T-helper 17 cell (primary cell): ENCODE measurements at places on chromosomes 1 and 21.

DNA sequence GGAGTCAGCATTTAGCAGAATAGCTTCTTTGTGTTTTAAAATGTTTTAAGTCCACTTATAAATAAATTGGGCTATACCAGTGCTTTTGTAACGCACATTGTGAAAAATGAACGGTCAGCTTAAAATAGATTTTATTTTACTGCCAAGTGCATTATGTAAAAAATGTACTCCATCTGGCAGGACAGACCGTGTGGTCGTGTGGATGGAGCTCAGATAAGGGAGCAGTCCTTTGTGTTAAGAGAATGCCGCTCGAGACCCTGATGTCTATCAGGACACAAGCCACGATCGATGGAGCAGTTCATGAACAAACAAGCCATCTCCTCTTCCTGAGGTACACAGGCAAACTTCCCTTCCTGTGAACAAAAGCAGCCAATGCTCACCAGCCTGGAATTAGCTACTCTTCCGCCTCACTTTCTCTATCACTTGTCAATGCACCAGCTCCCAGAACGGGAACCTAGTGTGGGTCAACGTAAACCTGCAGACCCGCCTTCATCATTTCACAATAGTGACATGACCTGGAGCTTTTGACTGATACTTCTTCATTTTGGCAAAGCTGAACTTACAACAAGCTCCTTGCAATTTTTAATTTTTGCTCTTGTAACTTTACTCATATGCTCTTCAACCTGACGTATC, 243.5 kb downstream of the TGFB2 start:
- no peak for DNase-seq

DNA sequence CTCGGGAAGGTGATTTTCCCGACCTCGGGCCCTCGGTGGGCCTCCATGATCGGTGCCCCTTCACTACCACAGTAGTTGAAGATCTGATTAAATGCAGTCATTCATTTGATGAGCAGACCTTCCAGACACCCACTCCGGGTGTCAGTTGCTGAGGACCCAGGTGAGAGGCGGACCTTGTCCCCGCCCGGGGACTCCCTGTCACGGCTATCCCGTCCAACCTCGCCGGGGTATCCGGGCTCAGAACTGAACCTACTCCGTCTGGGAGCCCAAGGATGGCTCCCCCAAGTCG, 22.6 kb downstream of the RNU1-3 start:
- DNase-seq: no peak

DNA sequence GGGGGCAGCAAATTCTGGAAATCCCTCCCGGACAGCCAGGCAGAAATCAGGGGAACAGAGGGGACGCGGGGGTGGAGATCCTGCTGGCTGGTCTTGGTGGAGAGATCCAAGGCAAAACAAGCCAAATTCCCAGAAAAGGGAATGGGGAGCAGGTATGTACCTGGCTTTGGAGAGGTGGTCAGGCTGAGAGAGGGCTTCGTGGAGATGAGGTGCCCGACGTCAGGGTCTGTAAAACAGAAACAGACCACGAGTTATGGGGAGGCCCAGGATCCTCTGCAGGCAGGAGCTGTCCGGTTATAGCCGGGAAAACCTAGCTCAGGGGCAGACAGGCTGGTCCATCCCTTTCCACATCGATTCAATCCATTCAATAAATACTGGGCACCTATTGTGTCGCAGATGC, 4.4 kb downstream of the CLEC20A start:
- no peak for DNase-seq

- DNase-seq: no peak
These were observed 180.6 kb upstream of the EDN2 start for GRCh38 chr1:41664861-41665640.

GRCh38 chr1:247324204-247324787, 7.4 kb downstream of the ZNF496 start:
- no peak for DNase-seq

DNA sequence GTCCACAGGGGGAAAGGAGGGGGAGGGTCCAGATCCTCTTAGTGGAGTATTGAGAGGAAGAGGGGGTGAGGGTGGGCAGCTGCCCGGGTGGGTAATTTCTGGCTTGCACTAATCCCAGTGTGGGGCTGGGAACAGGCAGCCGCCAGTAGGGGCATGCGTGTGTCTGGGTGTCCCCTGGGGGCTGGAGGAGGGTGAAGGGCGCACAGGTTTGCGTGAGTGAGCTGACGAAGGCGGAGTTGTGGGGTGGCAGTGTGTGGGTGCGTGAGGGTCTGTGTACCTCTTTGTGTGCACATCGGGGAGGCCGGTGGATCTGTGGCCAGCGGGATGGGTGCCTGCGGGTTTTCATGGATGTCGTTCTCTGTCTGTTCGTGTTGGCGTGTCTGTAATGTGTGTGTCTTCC, 97.3 kb downstream of the PAX7 start:
- DNase-seq: no peak

DNA sequence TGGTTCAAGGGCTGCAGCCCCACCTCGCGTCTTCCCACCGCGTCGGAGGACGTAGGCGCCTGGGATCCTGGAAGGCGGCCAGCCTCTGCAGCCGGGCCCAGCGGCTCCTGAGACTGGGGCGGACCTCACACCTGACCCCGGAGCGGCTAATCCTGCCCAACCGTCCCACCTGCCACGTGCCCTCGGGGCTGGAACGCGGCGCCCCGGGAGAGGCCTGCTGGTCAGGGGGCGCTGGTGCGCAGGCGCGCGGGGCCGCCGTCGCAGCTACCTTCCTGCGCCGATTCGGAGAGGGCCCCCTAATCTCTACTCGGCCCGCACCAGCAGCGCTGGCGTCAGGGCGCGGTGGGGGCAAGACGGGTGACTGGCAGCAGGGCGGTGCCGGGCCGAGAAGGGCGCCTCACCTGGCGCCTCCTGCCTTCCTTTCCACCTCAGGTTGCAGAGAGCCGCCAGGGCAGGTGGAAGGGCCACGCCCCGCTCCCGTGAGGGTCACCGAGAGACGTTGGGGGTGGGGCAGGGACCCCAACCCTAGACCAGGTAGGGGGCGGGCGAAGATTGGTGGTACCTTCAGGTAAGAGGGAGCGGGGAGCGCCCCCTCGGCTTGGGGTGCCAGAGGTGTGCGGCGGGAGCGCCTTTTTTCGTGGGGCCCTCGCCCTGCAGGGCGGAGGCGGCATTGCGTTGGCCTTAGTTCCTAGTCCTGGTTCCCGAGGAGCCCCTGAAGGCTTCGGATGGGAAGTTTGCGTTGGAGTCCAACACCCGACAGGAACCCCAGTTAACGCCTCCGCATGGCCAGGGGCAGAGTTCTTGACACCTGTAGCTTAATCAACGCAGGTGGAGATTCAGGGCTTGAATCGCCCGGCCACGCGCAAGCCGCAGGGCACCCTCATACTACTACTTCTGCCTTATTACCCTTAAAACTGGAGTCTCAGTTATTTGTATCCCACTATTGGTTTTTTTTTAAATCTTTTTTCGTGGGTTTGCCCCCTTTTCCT, at the start of gene TDRD5:
TSS of gene TDRD5 (plus strand) at position 241 of the 989 bp plus-strand sequence. CDS start 784 bp downstream, outside the sequence.
- DNase-seq: no peak

- DNase-seq: no peak
These were observed 129.7 kb upstream of the RUNX1 start for GRCh38 chr21:35178827-35179226.

- no peak for DNase-seq
These were observed 567.1 kb downstream of the PTPRC start for GRCh38 chr1:199205740-199206441.

DNA sequence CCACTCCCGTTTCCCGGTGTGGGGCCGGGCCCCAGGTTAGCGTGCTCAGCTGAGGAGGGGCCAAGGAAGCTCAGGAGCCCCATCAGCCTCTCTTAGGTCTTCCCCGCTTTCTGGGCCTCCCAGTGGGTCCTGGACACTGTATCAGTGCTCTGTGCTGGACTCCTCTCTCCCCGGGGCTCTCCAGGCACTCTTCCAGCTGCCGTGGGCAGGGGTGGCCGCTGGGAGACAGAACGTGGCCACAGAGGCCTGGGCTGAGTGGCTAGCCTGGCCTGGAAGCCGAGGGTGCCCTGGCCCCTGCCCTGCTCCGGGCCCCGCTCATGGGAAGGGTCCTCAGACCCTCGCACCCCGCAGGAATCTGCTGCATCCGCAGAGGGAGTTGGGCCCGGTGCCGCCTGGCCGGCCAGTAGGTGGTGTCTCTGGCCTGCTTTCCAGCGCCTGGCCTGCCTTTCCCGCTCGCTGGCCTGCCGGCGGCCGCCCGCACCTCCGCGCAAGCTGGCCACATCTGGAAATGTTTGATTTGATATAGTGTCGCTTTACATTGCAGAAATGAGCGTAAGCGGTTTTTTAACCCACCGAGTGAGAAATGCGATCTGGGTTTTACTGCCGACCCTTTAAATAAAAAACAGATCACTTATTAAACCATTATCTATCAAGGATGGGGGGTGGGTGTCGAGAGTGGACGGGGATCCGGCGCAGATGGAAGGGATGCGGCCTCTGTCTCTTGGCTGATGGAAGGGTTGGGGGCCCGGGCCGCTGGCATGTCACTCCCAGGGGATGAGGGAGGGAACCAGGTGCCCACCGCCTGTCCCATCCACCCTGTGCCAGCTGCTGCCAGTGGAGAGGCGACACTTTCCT, 74.4 kb upstream of the TTC34 start:
- no peak for DNase-seq

DNA sequence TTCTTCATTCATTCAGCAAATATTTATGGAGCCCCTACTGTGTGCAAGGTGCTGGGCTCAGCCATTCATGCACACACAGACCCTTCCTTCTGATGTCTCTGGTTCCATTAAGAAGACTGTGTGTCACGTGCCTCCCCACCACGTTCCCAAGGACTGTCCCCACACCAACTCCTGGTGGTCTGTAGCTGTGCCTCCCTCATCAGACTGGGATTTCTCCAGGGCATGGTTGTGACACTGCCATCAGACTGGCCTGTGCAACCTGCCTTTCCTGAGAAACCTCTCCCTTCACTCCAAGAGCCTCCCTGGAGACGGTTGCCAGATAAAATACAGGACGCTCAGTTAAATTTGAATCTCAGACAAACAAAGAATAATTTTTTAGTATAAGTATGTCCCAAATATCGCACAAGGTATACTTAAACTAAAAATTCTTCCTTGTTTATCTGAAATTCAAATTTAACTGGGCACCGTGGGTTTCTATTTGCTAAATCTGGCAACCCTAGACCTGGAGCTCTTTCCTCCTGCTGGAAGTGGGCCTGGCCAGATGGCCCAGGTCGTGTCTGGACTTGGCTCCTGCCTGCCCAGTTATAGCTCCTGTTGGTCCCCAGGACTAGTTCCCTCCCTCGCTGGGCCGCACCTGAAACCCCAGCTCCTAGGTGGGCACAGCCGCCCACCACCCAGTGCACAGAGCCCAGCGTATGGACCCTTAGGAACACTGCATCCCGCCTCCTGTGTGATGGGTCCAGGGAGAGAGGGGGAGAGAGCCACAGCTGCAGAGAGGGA, 76.9 kb downstream of the RAP1GAP start:
- no peak for DNase-seq

DNA sequence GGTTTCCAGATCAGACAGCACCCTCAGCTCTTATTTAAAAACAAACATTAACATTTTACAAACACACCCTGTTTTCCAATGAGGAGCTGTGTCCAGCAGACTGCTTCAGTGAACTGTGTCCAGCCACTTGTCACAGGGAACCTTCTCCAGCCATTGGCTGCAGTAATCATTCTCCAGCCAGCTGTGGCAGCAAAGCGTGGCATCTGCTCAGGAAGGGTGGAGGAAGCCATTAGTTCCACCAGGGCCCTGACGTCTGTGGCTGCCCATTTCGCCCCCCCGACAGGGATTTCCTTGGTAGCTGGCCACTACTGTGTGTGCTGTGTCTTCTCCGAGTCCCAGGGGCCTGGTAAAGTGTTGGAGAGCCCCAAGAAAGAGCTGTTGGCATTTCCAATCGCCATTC, 62.9 kb upstream of the SELENON start:
- no peak for DNase-seq

DNA sequence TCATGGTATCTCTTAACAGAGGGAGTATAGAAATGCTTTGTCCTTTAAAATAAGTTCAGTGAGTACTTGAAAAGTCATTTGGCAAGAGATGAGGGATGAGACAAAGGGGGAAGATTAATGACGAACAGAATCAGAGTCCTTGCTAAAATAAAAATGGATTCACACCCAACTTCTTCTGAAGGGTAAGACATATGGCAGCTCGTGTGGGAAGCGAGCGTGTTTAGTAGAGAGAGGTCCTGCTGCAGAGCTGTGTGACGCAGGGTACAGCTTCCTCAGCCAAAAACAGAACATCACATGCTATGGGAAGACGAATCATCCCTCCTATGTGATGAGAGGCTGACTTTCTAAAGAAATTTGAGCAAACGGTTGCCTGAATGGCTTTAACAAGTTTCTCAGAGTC, 158.5 kb upstream of the LMO4 start:
- DNase-seq: no peak

- DNase-seq: no peak
These were observed 92.2 kb upstream of the SAMD11 start for GRCh38 chr1:831522-831921.

GRCh38 chr1:10216090-10216749, 5.8 kb downstream of the KIF1B start:
- DNase-seq: no peak

DNA sequence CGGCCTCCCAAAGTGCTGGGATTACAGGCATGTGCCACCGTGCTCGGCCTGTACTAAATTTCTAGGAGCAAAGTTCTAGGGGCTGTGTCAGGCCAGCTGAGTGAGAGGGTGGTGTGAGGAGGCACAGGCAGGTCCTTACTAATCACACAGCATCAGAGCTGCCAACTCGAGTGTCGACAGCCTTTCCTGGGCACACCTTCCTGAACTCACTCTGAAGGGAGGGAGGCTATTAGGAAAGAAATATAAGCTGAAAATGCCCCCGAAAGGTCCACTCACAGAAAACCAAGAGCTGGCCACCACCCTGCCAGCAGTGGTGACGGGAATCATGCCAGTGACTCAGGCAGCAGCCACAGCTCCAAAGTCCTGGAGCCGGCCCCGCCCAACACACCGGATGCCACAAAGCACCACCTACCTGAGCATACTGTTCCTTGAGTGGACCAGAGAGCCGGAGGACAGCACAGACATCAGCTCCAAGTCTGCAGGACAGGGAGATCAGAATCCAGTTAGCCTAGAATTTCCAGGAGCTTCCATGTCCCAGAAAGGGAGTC, 4.5 kb downstream of the PMVK start:
- no peak for DNase-seq

DNA sequence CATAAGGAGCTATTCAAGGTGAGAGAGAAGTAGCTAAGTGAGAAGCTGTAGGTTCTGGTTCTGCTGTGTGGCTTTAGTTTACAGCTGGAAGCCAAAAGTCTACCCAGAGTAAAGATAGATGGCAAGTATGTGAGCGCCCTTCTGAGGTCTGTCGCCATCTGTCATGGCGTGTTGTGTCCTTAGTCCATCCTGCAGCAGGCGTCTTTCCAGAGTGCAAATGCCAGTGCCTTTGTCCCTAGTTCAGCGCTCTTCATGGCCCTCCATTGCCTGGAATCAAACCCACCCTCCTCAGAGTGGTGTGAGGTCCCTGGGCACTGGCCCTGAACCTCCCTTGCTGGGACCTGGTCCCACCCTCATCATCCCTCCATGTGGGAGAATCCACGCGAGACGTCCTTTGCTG, 96.6 kb downstream of the ADARB1 start:
- no peak for DNase-seq
